ENCODE measurements at places on chromosomes 7 and 10.

DNA sequence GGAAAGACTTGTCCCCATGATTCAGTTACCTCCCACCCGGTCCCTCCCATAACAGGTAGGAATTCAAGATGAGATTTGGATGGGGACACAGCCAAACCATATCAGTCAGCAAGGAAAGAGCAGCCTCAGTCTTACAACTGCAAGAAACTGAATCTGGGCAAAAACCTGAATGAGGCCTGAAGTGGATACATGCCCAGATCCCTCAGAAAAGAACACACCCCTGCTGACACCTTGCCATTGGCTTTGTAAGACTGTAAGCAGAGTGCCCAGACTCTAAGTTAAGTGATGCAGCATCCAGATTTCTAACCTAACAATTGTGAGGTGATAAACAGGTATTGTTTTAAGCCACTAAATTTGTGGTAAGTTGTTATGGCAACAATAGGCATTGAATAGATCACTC is 670.8 kb downstream of the SORCS1 start:
- no peak for DNase-seq

DNA sequence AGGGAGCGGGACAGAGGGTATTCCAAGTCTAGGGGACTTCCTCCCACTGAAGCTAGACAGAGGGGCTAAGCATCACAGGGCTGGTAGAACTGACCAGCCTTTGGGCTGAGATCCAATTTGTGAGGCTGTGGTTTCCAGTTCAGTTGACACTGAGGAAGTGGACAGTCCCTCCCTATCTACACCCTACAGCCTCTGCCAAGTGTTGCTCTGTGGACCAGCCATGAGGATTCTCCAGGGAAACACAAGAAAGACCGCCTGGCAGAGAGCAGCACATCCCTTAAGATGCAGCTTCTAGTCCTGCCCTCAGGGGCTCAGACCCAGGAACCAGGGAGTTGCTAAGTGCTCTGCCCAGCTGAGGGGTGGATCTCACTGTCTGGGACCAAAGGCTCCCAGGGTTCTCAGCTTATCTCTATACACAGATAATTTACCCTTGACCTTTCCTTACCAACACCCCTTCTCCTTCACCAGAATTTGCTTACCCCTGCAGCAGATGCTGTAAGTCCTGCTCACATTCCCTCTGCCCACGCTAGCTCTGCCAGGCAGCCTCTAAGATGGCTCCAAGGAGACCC is 252.0 kb downstream of the SKIDA1 start:
- DNase-seq, result no peak

DNA sequence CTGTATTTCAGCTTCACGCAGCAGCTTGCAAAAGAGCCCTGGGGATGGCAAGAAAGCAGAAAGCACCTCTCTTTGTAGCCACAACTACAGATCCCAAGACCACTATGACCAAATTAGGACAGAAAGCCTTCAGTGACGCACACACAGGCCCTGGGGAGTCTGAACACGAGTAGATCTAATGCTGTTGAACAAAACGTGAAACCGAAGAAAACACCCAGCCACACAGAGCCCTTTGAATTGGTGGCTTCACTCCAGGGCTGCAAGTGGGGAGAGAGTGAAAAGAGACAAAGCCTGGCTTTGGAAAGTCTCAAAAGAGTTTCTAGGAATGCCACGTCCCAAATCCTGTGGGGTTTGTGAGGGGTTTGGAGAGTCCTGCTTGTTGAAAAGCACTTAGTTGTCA is 28.4 kb downstream of the PLXNA4 start:
- DNase-seq, result no peak

DNA sequence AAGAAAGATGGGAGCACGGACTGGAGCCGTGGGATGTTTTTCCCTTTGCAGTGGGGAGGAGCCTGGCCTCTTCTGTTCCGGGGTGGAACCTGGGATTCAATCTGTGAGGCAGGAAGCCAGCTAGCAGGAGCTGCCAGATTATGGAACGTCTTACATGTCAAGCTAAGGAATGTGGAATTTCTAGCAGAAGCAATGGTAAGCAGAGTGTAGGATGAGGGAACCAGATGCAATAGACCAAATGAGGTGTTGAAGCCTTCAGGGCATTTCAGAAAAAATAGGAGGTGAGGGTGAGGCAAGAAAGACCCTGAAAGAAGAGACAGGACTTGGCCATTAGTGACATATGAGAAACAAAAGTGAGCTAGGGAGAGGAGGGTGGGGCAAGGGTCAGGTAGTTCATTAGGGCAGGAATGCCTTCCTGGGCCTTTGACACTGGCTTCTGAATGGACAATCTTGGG is 105.5 kb downstream of the CHN2 start:
- no peak for DNase-seq

DNA sequence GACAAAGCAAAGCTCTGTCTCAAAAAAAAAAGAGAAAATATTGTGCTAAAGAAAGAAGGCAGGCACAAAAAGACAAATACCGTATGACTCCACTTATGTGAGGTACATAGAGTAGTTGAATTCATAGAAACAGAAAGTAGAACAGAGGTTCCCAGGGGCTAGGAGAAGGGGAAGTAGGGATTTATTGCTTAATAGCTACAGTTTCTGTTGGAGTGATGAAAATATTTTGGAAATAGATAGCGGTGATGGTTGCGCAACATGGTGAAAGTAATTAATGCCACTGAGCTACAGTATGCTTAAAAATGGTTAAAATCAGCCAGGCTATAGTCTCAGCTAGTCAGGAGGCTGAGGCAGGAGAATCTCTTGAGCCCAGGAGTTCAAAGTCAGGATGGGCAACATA is 18.5 kb upstream of the NPFFR1 start:
- DNase-seq, result no peak

GRCh38 chr10:11793762-11794479 is 29.2 kb upstream of the PROSER2 start:
- DNase-seq, result no peak

DNA sequence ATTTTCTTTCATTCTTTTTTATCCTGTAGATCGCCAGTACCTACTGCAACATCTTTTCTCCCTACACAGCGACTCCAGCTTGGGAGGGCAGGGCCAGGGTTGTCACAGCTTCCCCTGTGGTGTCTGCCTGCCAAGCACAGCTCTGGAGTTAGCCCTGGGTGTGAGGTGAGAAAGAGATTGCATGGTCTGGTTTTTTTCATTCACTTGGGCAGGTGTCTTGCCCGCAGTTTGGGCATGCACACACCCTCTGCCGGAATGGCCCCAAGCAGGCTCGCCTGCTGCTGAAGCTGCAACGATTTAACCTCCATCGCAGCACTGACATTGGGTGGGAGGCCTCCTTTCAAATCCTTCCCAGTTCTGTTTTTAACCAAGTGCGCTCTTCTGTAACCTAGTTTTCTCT is 132.8 kb downstream of the WNT2 start:
- DNase-seq, result no peak

DNA sequence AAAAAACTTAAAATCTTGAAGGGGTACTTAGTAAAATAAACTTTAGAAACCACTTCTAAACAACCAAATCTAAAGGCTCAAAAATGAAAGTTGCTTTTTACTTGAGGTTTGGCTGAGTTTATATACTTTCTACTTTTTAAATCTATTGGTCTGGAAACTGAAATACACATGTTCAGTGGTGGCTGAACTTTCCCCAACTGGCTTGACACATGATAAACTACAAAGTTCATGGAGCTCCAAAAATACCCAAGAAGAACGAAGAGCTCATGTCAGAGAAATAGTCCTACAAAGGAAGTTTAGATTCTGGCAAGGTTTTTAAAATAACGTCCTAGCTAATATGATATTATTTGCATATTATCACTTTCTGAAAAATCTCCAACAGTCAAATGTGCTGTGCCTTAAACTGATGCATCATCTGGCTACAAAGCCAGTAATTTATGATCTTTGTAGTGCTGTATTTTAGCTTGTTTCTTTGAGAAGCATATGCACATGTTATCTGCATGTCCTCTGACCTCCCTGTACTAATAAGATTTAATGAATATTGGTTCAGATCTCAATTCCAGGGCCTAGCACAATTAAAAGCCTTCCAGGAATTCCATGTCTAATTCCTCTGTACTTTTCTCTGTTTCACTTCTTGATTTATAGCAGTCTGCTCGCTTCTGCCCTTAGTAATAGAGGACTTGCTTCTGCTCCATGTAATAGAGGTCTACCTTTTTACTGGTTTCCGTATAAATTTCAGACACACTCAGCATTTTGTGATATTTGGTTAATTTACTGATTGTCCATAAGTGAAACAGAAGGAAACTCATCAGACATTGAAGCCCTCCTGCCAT is 28.2 kb downstream of the SEMA3C start:
- DNase-seq, result no peak

DNA sequence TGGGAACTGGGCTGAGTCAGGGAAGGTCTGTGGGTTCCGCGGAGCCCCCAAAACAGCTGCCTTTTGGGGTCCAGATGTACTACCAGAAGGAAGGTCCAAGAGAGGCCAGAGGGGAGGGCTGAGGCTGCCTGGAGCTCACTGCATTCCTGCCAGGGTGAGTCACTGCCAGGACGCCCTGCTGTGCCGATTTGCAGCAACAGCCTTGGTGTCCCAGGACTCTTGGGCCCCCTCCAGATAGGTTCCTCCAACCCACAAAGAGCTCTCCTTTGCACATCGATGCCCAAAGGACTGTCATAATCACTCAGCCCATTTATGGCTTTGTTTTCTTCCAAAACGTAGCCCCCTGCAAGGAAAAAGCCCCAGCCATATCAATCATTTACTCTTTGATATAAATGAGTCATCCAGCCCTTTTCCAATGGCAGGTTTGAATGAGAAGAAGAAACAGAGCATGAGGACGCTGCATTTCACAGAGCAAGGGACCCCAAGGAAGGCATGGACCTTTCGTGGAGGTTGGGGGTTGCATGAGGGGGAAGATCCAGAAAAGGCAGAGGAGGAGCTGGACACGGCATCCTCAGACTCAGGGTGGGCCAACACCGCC is 32.2 kb upstream of the COL13A1 start:
- no peak for DNase-seq

DNA sequence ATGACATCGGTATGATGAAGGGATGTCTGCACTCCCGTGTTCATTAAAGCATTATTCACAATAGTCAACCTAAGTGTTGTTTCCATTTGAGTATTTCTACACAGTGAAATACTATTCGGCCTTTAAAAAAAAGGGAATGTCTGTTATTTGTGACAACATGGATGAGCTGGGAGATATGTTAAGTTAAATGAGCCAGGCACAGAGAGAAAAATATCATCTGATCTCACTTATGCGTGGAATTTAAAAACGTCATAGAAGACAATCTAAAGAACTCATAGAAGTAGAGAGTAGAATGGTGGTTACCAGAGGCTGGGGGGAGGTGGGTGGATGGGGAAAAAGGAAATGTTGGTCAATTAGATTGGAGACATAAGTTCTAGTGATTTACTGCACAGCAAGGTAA is 753.3 kb downstream of the GRM8 start:
- no peak for DNase-seq

DNA sequence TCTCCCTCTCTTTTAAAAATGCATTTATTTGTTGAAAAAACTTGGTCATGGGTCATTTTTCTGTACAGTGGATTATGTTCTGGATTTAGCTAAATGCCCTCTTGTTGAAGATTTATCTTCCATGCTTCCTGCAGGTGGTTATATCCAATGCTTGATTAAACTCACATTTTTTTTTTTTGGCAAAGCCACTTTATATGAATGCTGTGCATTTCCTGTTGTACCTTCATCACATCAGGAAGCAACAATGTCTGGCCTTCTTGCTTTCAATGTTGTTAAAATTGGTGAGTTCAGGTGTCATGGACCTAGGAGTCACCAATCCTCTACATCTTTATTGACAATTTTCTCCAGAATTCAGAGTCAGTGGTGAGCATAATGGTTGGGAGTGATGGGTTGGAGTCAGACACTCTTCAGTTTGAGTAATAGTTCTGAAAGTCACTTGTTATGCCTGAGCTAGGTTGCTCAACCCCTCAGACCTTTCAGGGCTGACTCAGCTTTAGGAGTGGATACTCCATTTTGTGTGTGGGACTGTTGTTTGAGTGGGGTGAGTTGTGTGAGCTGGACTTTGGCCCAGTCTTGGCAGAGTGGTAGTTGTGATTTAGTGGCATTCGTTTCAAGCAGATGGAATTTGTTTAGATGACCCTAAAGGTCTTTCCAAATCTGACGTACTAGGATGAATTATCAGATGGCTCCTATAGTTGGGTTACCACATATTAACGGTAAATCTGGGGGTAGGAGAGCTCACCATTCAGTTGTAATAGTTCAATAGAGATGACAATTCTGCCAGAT is 213.5 kb upstream of the ZNF32 start:
- no peak for DNase-seq

GRCh38 chr10:63042256-63042655 is 90.9 kb upstream of the NRBF2 start:
- DNase-seq, result no peak

DNA sequence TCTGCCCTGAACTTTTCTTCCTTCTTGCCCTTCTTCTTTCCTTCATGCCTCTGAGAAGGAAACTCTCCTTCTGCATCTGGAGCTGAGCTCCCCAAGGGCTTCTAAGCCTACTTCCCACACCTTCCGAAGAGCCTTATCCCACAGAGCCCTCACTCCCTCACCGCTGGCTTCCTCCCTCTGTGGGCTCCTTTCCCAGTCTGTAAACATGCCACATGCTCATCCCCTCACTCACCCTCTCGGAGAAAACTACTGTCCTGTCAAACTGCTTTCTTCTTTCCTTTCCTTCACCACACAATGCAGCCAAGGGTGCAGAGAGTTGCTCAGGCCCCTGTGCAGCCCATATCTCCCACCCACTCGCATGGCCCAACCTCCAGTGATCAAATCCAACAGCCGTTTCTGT is 18.1 kb downstream of the ANKRD16 start:
- no peak for DNase-seq

- no peak for DNase-seq
These were observed 32.8 kb downstream of the GSAP start for GRCh38 chr7:77383333-77383740.

- DNase-seq, result no peak
These were observed 4.8 kb downstream of the IMPDH1 start for GRCh38 chr7:128404886-128405470.

GRCh38 chr7:91206361-91206960 is 57.8 kb upstream of the FZD1 start:
- DNase-seq, result no peak

DNA sequence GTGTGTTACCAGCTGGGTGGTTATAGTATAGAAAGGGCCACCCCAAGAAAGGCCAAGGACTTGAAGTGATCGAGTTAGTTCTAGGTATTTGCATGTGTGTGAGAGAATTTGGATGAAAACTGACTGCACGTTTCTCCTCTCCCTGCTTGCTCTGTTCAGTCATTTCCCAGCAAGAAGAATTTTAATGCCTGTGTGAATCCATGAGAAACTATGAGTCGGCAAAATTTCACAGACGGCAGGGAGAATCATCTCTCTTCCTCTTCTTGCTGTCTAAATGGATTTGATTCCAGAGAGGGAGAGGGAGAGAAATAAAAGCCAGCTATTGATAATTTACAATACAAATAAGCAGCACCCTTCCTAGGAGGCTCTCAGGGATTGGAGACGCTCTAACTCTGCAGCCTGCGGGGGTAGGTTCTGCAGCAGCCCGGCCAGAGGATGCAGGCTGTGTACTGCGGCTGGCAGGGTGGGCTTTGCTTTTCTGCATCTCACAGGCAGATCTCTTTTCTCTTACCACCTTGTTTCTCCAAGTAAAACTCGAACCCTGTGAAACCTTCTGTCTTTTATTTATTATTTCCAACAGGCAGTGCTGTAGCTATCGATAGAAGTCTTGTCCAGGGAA is 183.6 kb downstream of the TCF7L2 start:
- no peak for DNase-seq
